Central memory CD8-positive, alpha-beta T cell (primary cell): ENCODE measurements at places on chromosomes 13 and 19.

GRCh38 chr19:32837531-32837930, 32.0 kb downstream of the SLC7A9 start:
- no peak overlapping the region for H3K27ac ChIP-seq
- H3K36me3 ChIP-seq = peaks cover 3% of the 10 kb centered on the region
- no peak for DNase-seq
- no peaks in the 10 kb centered on the region for H3K27me3 ChIP-seq

DNA sequence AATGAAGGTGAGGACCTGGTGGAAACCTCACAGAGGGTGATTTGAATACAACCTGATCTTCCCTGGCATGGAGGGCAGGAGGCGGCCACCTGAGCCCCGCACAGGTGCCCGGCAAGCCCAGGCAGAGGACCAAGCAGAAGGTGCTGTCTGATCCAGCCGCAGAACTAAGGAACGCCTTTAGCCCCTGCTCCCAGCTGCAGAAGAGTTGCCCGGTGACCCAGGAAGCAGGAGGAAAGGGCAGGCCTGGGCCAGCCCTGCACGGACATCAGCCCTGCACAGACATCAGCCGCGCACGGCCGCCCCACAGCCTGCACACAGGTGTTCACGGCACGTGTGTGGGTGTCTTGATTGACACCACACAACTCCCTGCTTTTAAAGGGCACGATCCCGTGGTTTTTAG, 43.1 kb downstream of the RASA3 start:
- no peak for DNase-seq
- no peak overlapping the region for H3K4me3 ChIP-seq
- H3K36me3 ChIP-seq = peaks cover 16% of the 10 kb centered on the region
- no peaks in the 10 kb centered on the region for H3K27me3 ChIP-seq
- H3K4me1 ChIP-seq = peaks cover 39% of the 10 kb centered on the region

- H3K4me3 ChIP-seq = no peak overlapping the region
- DNase-seq = no peak
- no peak overlapping the region for H3K27ac ChIP-seq
- peaks cover 14% of the 10 kb centered on the region for H3K4me1 ChIP-seq
Measured at GRCh38 chr19:11151181-11151580, 4.4 kb downstream of the SPC24 start.

DNA sequence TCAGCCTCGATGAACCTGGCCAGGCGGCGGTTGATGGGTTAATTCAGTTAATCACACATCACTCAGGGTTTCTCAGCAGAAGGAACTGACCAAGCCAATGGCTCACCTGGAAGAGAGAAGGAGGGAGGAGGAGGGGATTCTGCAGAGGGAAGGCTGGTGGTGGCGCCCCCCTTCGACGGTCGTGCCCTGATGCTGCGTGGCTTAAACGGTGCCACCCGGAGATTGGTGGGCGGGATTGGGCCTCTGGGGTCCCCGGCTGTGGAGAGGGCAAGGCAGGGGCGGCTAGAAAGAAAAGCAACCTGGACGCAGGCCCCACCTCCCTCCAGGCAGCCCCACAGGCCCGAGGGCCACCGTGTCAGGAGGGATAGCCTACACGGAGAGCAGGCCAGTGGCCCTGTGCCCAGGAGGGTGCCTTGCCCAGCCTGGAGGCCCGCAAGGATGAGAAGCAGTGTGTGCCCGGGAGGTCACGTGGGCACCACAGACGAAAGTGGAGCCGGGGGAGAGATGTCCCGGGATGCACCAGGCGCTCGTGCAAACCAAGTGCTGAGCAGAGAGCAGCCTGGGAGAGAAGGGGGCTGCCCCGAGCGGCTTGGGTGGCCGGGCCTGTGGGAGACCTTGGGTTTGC, 16.0 kb downstream of the CSNK1G2 start:
- H3K4me3 ChIP-seq = no peak overlapping the region
- DNase-seq = no peak
- H3K27ac ChIP-seq = no peak overlapping the region
- no peaks in the 10 kb centered on the region for H3K27me3 ChIP-seq

DNA sequence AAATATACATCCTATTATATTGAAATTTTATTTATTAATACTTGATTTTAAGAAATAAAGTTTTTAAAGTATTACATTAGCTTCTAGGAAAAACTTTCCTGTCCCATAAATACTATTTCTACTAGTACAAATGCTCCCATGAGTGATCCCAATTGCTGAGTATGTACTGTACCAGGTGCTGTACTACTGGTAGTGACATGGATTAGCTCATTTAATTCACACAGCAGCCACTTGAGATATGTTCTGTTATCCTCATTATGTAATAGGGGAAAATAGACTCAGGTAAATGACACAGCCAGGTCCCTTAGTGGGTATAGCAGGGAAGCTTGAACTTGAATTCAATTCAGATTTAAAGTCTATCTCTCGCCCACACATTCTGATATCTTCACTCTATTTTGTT, 363.1 kb downstream of the FGF14 start:
- no peaks in the 10 kb centered on the region for H3K36me3 ChIP-seq
- no peaks in the 10 kb centered on the region for H3K27me3 ChIP-seq
- DNase-seq = no peak
- H3K4me3 ChIP-seq = no peak overlapping the region
- no peaks in the 10 kb centered on the region for H3K4me1 ChIP-seq

DNA sequence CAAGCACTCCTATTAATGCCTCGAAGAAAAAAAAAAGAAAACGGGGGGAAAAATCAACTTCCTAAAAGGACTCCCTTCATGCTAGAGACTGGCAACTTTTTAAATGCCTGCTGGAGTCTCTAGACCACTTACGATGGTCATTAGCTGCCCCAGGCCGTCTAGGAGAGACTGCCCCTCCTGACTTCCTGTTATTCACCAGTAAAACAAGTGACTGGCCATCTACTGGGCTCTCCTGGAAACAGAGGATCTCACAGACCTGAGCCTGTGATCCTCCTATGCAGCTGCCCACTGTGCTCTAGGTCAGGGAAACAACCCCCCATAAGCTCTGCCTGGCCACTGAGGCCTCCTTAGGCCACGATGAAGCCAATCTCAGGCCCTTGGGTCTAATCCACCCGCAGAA, 7.4 kb downstream of the ZNF266 start:
- peaks cover 30% of the 10 kb centered on the region for H3K4me1 ChIP-seq
- no peak overlapping the region for H3K4me3 ChIP-seq
- H3K27ac ChIP-seq = no peak overlapping the region

DNA sequence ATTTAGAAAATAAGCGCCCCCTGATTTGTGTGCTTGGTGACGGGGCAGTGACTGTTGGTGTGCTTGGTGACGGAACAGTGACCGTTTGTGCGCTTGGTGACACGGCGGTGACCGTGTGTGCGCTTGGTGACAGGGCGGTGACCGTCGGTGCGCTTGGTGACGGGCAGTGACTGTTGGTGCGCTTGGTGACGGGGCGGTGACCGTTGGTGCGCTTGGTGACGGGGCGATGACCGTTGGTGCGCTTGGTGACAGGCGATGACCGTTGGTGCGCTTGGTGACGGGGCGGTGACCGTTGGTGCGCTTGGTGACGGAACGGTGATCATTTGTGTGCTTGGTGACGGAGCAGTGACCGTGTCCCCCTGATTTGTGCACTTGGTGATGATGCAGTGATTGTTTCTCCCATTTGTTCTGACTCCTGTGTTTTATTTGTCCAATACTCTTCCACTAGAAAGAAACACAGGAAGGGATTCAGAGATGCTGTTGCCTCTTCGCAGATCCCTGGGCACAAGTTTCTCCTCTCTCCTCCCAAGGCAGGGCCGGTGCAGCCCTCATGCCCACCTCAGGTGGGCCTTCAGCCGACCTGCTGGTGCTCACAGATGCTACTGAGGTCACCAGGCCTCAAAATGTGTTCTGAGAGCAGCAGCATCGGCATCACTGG, 128.3 kb downstream of the ATP11A start:
- peaks cover 17% of the 10 kb centered on the region for H3K36me3 ChIP-seq
- no peaks in the 10 kb centered on the region for H3K27me3 ChIP-seq
- H3K27ac ChIP-seq = no peak overlapping the region
- H3K4me1 ChIP-seq = no peaks in the 10 kb centered on the region
- H3K4me3 ChIP-seq = no peak overlapping the region
- no peak for DNase-seq

DNA sequence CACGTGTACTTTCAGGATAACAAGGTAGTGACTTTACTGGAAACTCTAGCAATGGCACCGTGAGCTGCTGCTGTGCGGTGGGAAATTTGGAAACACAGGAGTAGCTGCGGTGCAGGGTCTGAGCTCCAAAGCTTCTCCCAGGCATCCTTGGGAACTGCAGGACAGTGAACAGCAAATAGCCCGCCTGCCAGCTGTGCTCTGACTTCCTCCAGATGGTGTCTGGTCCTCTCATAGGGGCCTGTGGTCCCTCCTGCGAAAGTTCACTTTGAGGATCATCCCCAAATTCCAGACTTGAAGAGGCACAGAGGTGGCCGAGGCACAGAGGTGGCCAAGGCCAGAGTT, 287.3 kb upstream of the MAB21L1 start:
- H3K27me3 ChIP-seq = no peaks in the 10 kb centered on the region
- H3K4me1 ChIP-seq = no peaks in the 10 kb centered on the region
- H3K27ac ChIP-seq = no peak overlapping the region

DNA sequence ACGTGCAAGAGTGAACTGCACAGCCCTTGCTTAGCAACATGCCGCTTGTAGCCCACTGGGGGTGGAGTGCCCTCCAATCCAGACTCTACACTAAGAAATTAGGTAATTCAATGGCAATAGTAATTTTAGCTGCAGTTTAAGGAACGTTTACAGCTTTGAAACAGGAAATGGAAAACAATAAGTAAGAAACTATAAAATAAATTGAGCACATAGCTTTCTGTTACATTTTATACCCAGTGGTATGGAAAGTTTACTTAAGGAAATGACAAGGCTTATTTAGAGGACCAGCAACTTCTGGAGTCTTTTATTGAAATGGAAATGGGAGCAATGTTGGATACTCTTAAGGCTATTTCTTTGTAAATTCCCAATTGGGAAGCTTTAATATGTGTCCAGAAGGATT, 373.2 kb downstream of the KCNRG start:
- peaks cover 2% of the 10 kb centered on the region for H3K36me3 ChIP-seq
- DNase-seq = no peak
- no peak overlapping the region for H3K4me3 ChIP-seq
- peaks cover 15% of the 10 kb centered on the region for H3K4me1 ChIP-seq

DNA sequence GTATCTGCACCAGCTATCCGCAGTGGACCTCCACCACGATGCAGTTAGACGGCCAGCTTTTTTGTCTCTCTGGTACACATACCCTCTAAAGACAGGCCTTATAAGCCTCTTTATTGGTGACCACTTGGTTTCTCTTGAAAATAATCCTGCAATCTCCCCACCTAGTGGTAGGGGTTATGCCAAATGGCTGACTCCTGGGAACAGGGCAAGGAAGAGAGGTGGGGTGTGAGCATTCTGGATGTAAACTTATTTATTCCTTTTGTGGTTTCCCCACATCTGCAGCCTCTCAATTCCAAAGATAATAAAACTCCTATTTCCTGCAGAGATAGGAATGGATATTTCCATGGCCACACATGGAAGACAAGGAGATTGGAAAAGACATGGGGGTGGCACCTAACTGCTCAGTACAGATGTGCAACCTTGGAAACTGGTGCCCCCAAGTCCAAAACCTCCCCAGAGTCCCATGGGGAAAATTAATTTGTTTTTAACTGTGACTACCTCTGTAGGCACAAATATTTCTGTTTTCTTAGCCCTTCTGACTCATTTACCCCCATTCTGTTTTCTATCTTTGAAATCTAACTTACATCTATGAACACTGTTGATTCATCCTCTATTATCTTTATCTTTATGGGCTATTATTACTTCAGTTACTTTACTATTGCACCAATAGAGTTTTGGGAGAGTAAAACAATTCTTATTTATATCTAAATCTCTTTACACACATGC, 112.7 kb upstream of the TSHZ3 start:
- no peak overlapping the region for H3K4me3 ChIP-seq
- no peak overlapping the region for H3K27ac ChIP-seq
- H3K4me1 ChIP-seq = no peaks in the 10 kb centered on the region
- no peaks in the 10 kb centered on the region for H3K36me3 ChIP-seq
- no peak for DNase-seq

DNA sequence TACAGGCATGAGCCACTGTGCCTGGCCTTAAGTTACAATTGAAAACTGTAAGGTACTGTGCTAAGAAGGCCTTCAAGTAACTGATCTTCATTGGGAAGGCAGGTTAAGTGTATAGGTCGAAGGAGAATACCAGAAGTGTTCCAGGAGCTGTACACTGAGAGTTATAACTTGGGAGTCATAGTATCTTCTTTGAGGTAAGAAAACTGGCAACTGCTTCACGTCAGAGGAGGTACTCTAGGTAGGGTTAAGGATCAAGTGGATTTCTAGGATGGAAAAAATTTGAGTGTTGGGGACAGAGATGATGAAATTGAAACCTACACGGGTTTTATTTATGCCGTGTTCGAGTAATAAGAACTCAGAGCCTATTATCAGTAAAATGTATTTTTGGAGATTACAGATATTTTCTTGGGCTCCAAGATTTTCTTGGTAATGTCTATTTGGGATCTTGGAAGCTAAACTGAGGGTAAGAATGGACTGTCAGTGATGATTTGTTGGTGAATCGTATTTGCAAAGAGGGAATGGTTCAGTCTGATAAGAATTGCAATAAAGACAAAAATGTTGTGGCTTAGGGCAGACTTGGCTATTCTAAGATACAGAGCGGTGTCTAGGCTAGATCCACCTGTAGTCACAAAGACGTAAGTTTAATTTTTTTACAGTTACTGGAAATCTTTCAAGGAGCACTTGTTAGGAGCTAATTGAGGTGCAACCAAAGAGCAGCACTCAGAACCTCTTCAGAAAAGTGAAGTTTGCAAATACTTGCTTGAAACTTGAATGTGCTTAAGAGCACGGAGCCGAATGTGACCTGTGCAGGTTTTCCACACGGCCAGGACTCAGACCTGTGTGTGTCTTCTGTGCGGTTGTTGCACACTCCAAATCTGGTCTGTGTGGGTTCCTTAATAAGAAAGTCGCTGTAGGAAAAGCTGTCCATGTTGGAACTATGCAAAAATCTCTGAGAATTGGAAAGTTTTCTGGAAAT, 102.5 kb downstream of the URI1 start:
- H3K4me1 ChIP-seq = peaks cover 16% of the 10 kb centered on the region
- H3K36me3 ChIP-seq = peaks cover 1% of the 10 kb centered on the region
- DNase-seq = no peak
- H3K27me3 ChIP-seq = no peaks in the 10 kb centered on the region
- H3K27ac ChIP-seq = no peak overlapping the region

DNA sequence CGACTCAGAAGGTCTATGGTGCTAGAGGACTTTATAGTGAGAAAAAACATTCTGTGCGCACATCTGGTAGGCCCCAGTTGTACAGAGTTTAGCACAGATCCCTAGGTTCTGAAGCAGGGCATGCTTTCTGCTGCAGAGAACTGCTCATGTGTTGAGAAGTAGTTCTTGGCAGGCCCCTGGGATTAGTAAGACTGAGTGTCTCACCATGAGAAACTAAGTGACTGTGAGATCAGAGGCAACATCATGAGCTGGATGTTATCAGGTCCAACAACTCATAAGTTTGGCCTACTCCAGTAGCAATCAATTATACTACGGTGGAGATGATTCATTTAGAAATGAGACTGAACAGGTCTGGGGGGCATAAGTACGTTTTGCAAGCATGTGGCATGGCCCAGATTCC, 507.4 kb upstream of the KLF12 start:
- H3K27ac ChIP-seq = no peak overlapping the region
- DNase-seq = no peak
- H3K4me3 ChIP-seq = no peak overlapping the region
